ENCODE measurements at places on chromosomes 12 and 14. TPM values are rescaled to one million over a fixed set of nuclear protein-coding genes. Genes with fewer than 3 reads are reported as not detected.

DNA sequence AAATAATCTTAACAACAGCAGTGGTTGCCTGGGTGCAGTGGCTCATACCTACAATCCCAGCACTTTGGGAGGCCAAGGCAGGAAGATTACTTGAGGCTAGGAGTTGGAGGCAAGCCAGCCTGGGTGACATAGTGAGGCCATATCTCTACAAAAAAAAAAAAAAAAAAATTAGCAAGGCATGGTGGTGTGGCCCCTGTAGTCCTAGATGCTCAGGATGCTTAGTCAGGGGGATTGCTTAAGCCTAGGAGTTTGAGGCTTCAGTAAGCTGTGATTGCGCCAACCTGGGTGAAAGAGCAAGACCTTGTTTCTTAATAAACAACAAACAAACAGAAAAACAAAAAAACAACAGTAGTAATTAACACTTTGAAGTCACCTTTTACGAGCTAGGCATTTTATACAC is 642 bp upstream of the ACSM4 start:
- no peak for DNase-seq

DNA sequence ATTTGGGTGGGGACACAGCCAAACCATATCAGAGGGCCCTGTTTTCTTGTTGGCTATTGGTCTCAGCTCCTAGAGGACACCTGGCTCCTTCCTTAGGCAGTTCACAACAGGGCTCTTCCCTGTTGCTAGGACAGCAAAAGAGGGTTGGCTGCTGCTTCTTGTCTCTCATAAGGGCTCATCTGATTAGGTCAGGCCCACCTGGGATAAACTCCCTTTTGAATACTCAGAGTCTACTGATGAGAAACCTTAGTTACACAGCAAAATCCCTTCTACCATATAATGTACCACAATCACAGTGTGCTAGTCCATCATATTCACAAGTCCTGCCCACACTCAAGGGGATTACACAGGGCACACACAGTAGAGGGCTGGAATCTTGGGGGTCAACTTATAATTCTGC is 49.7 kb downstream of the PPM1H start:
- no peak for DNase-seq

DNA sequence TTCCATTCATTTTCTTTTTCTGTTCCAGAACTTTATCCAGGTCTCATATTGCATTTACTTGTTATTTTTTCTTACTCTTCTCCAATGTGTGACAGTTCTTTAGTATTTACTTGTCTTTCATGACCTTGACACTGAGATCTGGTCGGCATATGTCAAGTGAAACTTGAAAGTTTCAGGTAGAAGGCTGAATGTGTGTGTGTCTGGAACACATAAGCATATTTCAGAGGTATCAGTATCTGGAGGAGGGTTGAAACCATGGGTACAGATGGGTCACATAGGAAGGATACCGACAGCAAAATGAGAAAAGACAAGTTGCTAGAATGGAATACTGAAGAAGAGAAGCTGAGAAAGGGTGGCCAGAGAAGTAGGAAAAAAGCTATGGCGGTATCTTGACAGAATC is 22.5 kb upstream of the PTGDR start:
- no peak for DNase-seq

- DNase-seq: no peak
These were observed 1.1 kb downstream of the ADSS1 start for GRCh38 chr14:104724981-104725771.

DNA sequence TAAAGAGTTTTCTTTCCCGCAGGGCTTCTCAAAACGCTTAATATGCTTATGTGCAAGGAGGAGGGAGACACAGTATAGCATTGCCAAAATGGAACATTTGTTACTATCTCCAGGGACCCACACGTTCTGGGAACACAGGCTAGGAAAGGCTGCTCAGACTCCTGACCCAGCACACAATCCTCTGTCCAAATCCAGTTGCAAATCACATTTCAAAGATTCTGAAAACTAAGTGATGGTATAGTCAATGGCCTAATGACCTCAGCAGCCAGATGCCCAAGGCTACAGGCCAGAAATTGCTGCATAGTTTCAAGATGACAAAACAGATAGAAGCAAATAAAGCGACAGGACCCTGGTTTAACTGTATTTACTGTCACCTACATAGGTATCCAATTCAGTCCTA is 97.0 kb upstream of the GRIP1 start:
- DNase-seq: no peak

- DNase-seq: no peak
These were observed 315.3 kb upstream of the PRICKLE1 start for GRCh38 chr12:42904683-42905418.

TTC7B gene
- 6.0 TPM for total RNA-seq

SRSF5 gene
- 321 TPM for total RNA-seq

SPTLC2 gene
- 23.7 TPM for total RNA-seq

Measured in activated T-cell treated with anti-CD3 and anti-CD28 coated beads, Interleukin-2, amount 50 U/mL, for 4 hours (primary cell).